NT2/D1 (cell line): ENCODE measurements at places on chromosomes 6 and 20.

DNA sequence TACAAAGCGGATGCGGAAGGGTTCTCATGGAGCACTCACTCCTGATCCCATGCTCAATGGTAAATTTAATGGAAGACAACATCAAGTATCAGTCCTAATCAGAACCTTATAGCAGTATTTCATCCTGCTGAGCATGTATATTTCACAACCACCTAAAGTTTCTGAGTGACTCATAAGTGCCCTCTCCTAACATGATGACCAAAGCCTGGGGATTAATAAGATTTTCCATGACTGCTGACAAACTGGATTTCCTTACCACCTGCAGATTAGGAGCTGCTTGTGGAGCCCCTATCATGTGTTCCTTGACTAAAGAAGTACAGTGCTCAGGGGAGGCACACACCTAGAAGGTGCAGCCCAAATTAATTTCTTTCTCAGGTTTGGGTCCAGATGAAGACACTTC lies 112.8 kb downstream of the INSM1 start:
- no peak for DNase-seq

DNA sequence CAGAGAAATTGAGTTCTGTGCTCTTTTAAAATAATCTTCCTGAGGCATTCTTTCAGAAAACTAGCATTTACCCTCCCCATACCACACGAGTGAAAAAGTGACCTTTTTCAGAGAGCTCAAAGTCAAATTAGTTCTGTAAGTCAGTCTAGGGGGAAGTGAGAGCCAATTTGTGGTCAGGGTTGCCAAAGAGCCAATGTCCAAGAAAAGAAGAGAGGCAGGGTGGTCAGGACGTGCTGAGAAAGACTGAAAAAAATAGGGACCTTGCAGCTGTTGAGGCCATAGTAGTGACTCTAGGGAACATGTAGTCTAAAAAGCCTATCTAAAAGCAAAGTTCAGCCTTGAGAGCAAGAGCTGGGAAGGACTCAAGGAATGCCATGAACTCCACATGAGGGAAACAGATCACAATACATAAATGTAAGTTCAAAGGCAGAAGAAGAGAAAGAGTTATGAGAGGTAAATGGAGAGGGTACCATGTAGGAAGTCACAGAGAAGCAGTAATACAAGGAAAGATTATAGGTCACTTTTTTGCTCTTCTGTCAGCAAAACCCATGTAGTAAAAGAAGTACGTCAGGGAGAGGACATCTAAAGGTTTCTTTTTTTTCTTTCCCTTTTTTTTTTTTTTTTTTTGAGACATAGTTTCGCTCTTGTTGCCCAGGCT lies 565.1 kb upstream of the FLRT3 start:
- no peak for DNase-seq

DNA sequence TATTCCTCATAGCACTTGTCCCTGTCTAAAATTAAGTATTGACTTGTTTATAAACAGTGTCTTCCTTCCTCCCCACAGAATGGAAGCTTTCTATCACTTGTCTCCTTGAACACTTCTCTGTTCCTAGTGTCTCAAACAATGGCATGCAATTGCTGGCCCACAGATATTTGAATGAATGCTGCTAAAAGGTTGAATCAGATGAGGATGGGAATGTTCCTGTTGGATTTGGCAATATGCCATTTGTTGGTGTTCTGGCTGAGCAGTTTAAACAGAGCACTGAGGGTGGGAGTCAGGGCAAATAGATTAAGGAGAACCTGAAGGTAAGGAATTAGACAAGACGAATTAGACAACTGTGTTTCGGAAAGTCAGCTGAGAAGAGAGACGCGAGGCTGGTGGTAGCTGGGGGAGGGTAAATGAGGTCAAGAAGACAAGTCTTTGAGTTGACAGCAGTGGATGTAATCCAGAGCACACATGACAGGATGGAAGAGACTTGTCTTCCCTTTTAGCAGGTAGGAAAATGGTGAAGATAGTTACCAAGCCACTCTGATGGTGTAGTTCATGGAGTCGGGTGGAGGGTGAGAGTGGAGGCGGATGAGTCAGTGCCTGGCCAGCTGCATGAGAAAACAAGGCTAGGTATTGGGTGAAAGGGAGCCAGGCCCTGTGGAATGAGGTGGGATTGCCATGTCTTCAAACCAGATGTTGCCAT lies 58.3 kb upstream of the GNRH2 start:
- no peak for DNase-seq

- DNase-seq: peak; percentile 71
These were observed 72.6 kb upstream of the ZNF184 start for GRCh38 chr6:27545271-27546046.

- DNase-seq: peak; percentile 57
These were observed 39.9 kb downstream of the RPRD1B start for GRCh38 chr20:38073307-38074071.

DNA sequence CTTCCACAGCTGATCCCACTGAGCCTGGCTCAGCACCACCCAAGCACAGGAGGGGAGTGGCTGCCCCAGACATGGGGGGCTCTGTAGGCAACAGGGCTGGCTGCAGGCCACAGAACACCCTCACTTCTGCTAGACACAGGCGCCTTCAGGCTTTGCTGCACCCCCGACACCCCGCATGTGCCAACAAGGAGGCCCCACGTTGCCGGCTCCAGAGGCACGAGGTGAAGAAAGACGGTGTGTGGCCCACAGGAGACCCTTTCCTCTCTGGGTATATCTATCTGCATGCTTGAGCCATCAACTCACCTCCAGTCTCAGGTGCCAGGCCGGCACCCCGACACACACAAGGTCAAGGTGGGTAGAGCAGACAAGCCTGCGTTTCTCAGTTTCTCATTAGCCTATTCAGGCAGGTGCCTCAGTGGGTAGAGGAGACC lies 158.3 kb downstream of the DLL1 start:
- no peak for DNase-seq

- DNase-seq: no peak
These were observed 5.5 kb upstream of the ARMC12 start for GRCh38 chr6:35731414-35731735.
